Nasal cavity respiratory epithelium epithelial cell of viscerocranial mucosa (primary cell): ENCODE measurements at places on chromosomes 16 and 17. TPM values are rescaled to one million over a fixed set of nuclear protein-coding genes. Genes with fewer than 3 reads are reported as not detected.

Gene TEX19
- not detected in 2 replicates for total RNA-seq

Gene CA5A
- not detected in 2 replicates for total RNA-seq

Gene NOMO2
- total RNA-seq = 204 and 292 TPM in 2 replicates

Gene CMTM4
- 86.5 and 91.1 TPM in 2 replicates for total RNA-seq

Gene RSKR
- 5.1 and 9.0 TPM in 2 replicates for total RNA-seq

Gene SMG6
- 15.7 and 41.3 TPM in 2 replicates for total RNA-seq

Gene PDIA2
- 0.34 TPM in 1 of 2 replicates, not detected in the other for total RNA-seq

Gene C17orf67
- 0.64 and 1.0 TPM in 2 replicates for total RNA-seq

Gene ZNF750
- total RNA-seq = 10.6 and 32.6 TPM in 2 replicates
